ENCODE measurements at places on chromosomes 7 and 10. TPM values are rescaled to one million over a fixed set of nuclear protein-coding genes. Genes with fewer than 3 reads are reported as not detected.

The AKR1C8 gene
- 3.2 TPM for total RNA-seq

GRCh38 chr10:106573106-106573505 is 591.4 kb downstream of the SORCS1 start:
- no peak for DNase-seq

The STOX1 gene
- 0.30 TPM for total RNA-seq

GRCh38 chr10:30080161-30080560 is 20.8 kb upstream of the JCAD start:
- no peak for DNase-seq

DNA sequence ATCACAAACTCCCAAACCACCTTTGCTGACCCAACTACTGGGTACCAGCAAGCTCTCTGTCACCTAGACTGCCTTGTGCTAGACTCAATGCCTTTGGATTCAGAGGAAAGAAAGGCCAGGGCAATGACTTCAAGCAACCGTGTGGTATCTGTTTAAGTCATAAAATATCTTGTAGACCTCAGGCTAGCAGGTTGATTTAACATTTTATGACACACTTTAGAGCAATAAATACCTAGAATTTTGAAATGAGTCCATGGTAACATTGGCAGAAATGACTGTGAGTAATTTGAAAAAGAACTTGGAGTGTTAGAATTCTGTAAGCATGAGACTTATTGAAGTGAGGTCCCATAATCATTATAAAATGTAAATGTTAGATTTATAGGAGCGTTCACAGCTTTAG is 87.2 kb downstream of the TWIST1 start:
- DNase-seq, result no peak

DNA sequence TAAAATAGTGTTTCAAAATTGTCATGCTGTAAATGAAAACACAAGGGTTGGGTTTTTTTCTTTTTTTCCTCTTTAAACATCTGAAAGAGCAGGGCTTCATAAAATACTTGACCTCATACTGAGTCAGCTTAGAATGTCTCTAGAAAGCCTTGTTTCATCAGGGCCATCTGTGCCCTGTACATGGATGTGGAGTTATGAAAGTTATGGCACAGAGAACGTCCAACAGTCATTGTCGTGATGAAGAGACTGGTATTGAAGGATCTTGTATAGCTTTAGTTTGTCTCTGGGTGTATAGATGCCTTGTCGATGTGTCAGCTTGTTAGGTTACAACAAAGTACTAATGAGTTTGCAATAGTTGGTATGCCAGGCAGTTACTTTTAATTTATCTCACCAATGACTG is 127.3 kb downstream of the FAM204A start:
- DNase-seq, result no peak

GRCh38 chr10:18400201-18400905 is 251.0 kb downstream of the NSUN6 start:
- peak; percentile 42 for DNase-seq

DNA sequence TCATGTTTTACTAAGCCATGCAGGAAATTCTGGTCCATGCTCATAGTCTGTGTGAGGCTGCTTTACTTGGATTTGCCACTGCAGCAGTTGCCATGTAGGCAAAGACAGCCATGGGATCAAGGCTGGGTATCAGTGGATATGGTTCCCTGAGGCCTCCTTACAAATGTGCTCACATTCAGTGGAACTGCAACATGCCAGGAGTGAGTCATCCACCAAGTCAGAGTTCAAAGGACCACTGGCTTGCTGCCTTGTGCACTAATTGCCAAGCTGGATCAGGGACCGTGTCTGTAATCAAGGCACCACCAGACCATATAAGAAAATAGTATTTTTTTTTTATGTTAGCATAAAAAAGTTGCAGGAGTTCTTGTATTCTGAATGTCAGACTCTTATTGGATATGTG is 101.0 kb downstream of the CDCA7L start:
- DNase-seq, result no peak

The TNS3 gene
- 1.4 TPM for total RNA-seq

DNA sequence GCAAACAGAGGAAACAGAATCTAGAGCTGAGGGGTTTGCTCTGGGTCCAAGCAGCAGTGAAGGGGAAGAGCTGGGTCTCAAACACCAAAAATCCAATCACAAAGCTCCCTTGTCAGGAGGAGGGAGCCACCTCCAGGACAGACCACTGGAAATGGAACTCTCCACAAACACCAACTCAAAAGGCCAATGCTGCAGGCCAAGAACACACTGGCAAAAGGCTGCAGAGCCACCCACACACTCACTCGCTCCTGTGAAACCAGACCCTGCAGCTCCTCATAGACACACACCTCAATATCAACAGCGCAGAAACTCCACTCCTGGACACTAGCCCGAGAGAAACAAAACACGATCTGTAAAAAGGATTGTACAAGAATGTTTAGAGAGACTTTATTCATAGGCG is 213.5 kb downstream of the PTPRN2 start:
- no peak for DNase-seq

DNA sequence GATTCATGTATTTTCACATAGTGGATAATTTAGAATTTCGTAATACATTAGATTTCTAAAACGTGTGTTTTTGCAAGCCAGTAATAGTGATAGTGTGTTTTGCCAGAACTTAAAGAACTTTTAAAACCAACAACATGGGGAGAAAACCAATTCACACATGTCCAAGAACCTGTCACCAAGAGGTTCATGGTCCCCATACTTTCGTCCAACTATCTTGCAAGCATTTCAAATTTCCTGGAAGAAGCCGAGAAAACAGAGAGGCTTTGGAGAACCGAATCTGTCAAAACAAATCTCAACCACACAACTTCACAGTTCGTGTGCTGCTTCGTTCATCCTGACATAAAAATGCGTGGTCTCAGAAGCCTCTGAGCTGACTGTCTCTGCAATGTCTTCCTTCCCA is 31.9 kb downstream of the GFRA1 start:
- no peak for DNase-seq

DNA sequence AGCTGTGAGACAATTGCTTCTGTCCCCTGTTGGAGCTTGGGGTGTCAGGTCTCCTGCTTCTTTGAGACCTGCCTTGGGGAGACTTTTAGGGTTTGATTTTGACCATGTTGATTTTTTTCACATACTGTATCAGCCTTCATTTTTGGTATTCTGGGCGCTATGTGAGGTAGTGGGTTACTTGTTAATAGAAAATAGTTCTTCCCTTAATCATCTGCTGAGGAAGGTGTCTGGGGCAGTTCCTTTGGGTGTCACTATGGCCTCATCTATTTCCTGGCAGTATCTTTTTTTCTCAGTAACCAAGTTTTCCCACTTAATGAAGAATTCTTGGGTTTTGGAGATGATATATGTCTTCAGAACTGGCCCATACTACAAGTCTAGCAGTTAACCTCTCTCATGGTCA is 4.6 kb upstream of the NOLC1 start:
- no peak for DNase-seq

DNA sequence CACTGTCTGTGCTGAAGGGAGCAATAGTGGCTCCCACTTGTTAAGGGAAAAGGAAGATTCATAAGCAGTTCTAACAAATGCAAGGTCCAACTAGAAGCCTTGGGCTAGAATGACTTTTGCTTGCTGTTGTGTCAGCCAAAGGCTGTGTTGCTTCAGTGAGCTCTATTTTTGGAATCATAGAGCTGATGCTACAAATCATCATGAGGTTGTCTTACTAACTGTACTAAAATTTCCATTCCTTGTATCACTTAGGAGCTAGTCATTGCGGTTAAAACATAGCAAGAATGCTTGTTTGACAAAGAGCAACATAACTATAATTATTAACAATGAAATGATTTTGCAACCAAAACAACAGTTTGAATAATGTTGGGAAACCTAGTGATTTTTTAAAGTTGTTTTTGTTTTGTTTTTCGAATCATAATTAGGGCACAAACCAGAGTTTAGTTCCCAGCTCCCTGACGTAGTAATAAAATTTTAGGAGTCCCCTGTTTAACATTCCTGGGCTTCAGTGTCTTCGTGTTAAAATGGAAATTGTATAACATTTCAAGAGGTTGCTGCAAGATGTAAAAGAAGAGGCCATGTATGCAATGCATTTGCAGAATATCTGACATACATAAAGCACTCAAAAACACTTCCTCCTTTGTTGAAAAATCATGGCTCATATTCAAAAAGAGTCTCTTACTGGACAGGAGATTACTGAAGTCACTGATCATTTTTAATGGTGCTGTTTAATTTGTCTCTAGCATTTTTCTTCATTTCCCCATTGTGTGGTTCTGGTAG is 183.4 kb downstream of the MACC1 start:
- no peak for DNase-seq

The DENND2A gene
- total RNA-seq, result not detected

GRCh38 chr7:47361746-47362215 is 220.1 kb downstream of the TNS3 start:
- DNase-seq, result no peak

DNA sequence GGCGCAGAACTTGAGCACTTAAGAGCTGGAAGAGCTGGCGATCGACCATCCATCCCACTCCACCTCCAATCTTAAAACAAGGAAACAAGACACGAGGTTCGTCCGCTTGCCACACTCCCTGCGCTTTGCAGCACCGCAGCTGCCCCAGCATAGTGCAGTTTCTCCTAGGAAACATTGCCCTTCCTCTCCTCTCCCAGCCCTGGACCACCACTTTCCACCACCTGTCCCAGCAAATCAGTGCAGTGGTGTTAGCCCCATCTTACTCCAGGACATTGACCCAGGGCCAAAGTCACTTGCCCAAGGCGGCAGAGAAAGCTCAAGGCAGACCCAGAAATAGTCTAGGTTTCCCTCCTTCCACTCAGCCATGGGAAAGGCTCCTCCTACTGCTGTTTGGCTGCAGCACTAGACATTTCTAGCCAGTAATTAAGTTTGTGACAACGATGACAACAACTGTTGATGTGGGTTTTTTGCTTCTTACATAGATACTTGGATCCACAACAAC is 1.5 kb upstream of the PARD3 start:
- no peak for DNase-seq

The OGDHL gene
- total RNA-seq, result not detected

All from CD4-positive, CD25-positive, alpha-beta regulatory T cell (primary cell).